ENCODE measurements at places on chromosomes 7 and 10.

- no peak for DNase-seq
These were observed 455.7 kb upstream of the KLF6 start for GRCh38 chr10:4240608-4241197.

DNA sequence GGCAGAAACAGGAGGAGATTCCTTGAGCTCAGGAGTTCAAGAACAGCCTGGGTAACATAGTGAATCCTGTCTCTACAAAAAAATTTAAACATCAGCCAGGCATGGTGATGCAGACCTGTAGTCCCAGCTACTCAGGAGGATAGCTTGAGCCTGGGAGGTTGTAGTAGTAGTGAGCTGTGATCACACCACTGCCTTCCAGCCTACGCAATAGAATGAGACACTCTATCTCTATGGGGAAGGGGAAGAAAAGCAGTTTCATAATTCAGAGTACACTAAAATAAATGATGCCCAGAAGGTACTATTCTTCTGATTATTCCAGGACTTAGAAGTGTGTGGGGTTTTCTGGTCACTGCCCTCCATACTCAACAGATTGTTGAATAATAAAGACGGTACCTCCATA lies 177.3 kb downstream of the KMT2E start:
- DNase-seq = no peak

GRCh38 chr7:77338883-77339629 lies 77.1 kb downstream of the GSAP start:
- peak; percentile 55 for DNase-seq

- DNase-seq = peak; percentile 93
These were observed 44.1 kb upstream of the CNPY1 start for GRCh38 chr7:155590215-155591018.

DNA sequence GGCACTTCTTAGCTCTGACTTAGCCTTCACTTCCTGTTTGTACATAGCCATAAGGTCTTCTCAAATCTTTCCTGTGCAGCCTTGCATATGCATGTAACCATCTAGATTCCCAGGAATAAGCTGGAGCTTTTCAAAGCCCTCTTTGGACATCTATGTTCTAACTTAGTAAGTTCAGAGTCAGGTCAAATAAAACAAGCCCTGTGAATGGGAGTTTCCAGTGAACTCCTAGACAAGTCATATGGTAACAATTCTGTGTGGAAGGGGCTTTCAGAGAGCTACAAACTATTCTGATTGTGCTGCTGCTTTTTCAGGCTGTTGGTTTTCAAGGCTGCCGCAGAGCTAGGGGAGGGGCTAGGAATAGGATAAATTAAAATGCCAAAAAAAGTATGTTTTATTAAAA lies 208.4 kb upstream of the AKR1E2 start:
- DNase-seq = no peak

DNA sequence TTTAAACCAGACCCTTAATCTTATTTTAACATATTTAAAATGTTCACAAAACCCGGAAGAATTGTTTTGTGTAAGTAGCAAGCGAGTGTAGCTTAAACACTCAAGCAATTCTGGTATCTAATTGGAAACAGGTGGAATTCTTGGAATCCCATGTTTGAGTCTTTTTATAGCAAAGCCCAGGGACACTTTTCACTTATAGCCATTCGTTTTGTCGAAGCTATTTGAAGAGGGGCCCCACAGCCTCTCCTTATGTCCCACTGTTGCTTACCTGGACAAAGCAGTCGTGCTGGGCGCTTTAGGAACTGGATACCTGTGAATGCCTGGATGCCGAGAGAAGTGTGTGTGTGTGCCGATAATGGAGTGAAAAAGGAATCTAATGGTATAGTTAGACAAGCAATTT lies 3.3 kb downstream of the CUX1 start:
- no peak for DNase-seq

- no peak for DNase-seq
These were observed 56.8 kb upstream of the SVIL start for GRCh38 chr10:29691564-29692072.

DNA sequence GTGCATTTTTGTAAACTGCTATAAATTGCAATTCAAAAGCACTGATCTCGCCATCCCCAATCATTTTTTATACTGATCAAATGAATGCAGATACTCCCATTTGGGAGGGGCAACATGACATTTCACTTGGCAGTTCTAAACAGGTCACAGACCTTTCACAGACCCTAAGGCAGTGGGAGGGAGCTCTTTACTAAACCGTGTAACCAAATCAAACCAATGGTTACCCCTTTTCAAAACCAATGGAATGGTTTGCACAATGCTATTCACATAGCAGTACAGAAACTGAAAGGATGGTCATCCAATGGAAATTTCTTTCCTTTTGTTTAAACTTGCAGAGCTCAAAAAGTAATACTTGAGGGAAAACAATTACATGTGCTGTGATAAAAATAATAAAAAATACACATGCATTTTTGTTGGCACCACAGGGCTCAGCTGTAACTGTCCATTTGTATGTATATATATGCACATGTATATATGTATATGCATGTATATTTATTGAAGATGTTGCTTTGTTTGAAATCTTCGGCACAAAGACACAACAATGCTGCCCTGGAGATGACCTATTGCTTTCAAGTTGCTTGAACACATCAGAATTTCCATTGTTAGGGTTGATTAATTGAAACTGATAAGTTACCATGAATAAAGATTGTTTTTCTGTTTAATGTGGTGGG lies 14.0 kb downstream of the PTF1A start:
- no peak for DNase-seq

DNA sequence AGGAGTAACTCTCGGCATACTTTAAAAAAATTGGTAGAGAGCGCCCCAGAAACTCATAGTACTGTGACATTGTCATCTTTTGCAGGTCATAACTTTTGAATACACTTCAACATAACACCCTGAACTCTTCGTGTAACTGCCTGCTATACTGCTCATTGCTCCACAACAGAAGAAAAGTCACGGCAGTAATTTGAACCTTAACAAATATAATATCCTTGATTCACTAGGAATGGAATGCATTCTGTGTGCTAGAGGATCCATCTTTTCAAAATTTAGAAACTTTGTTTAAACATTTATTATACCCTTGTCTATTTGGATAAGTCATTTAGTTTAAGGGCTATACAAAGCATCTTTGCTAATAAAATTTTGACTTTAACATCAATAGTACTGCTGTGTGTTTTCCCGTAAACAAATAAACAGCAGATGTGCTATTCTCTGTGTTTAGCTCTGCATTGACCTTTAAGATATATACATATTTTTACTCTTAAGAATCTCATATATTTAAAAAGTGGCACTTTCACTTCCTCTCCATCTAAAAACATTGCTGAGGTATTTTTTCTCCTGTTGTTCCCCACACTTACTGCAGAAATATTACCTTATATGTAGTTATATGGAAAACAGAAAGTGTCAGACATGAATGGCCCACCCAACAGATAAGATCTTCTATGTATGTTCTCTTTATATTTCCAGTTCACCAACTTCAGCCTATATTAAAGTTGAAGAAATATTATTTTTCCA lies 217.6 kb upstream of the TMEM229A start:
- DNase-seq = no peak

GRCh38 chr7:71144963-71145362 lies 13.0 kb downstream of the GALNT17 start:
- DNase-seq = no peak

- DNase-seq = no peak
These were observed 660.9 kb downstream of the SDK1 start for GRCh38 chr7:3961857-3962503.

- no peak for DNase-seq
These were observed 31.9 kb upstream of the NEUROD6 start for GRCh38 chr7:31372231-31372959.

GRCh38 chr10:2280713-2281300 lies 543.5 kb upstream of the ADARB2 start:
- DNase-seq = no peak

GRCh38 chr10:100528921-100529474 lies 673 bp downstream of the NDUFB8 start:
- DNase-seq = peak; percentile 46

- DNase-seq = no peak
These were observed 59.9 kb downstream of the PON1 start for GRCh38 chr7:95264363-95264891.

- no peak for DNase-seq
These were observed 47.8 kb downstream of the IKZF1 start for GRCh38 chr7:50352282-50352681.

DNA sequence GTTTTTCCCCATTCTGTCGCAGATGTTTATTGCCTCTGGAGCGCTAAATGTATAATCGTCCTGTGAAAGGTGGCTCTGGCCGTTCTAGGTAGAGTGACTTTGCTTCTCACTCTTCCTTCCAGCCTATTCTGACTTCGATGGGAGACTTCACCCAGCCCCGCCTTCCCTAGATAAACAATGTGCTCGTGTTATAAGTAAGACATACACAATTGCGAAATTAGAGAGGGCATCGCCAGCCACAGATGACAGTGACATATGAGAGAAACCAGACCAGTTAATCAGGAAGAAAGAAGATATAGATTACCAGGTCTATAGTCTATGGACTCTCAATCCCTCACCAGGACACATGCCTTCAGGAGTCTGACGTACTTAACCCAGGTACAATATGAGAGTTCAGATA lies 1050.5 kb upstream of the AUTS2 start:
- DNase-seq = no peak

Measured in lower lobe of right lung (tissue), 2 donors.